ENCODE measurements at places on chromosomes 16 and 17. TPM values are rescaled to one million over a fixed set of nuclear protein-coding genes. Genes with fewer than 3 reads are reported as not detected.
A peak's percentile ranks its signal among the peaks of the same experiment; 100 is the strongest.

Gene RPL19
- polyA plus RNA-seq, result 2,101 TPM

Gene TP53TG3
- not detected for polyA plus RNA-seq

Gene CFAP20
- polyA plus RNA-seq, result 52.8 TPM

Gene MARCHF10
- polyA plus RNA-seq, result 0.10 TPM

- DNase-seq, result no peak
These were observed 842.1 kb downstream of the KCNJ2 start for GRCh38 chr17:71011391-71011790.

DNA sequence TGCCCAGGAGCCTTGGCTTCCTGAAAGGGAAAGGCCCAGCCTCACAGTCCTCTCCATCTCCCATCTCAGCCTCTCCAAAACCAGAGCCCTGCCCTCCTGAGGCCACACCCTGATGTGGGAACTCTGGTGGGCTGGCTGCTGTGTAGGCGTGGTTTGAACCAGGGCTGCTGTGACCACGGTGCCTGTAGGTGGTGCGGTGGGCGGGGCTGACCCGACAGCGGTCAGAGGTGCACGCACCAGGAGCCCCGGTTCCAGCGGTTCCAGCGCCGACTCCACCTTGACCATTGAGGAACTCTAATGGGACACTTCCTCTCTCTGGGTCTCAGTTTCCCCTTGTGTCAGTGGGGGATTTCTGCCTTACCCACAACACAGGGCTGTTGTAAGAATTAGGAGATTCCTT is 2.4 kb downstream of the RAP1GAP2 start:
- DNase-seq, result no peak

DNA sequence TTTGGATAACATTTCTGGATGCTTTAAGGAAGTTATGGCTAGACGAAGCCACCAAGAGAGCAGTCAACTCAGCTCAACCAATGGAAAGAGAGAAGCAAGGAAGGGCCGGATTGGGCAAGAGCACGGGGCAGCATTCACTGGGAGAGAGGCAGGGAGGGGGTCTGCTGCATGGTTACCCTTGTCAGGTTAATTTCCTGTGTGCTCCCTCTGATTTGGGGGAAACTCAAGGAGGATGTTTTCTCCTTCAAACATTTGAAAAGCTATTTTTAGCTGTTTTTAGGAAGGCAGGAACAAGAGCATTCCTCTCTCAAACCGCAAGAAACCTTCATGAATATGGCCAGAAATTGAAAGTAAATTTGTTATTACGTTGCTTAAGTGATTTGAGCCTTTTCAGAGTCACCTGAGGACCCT is 118.5 kb upstream of the ZFHX3 start:
- DNase-seq, result no peak

DNA sequence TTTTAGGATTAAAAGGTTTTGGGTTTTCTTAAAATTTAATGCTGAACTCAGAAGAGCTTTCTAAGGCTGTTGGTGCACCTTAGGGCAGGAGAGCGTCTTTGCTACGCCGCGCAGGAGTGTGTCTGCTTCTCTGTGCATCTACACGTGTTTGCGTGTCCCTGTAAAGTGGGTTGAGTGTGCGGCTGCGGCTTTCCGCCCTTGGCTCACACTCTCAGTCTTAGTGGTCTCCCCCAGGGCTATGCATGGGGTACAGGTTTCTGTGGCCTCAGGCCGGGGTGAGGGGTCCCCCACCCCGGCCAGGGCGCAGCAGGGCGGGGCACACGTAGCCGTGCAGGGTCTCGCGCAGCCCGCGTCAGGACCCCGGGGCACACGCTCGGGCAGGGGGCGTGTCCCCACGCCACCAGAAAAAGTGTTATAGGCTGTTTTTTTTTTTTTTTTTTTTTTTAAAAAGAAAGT is 727 bp upstream of the TENT4B start:
- DNase-seq, result no peak

DNA sequence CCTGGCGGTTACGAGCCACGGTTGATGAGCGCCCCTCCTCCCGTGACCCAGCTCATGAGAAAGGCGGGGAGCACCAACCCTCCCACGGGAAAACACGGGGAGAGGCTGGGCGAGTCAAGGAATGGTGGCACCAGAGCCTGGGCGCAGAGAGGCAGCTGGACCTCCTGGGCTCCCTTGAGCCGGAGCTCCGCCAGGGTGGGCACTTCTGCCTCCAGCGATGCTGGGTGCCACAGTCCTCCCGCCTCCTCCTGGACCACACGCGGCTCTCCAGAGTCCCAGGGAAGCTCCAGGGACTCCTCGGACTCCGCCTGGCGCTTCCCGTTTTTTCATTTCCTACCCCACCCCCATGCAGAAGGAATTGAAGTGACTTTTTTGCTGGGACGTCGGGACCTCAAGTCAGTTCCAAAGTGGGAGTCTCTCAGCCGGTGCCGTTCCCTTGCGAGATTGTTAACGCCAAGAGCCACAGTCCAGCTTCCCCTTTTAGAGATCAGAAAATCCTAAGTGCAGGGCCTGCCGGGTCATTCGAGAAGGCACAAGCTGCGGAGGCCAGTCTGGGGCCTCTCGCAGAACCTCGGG is 6.6 kb upstream of the CBX8 start:
- no peak for DNase-seq

DNA sequence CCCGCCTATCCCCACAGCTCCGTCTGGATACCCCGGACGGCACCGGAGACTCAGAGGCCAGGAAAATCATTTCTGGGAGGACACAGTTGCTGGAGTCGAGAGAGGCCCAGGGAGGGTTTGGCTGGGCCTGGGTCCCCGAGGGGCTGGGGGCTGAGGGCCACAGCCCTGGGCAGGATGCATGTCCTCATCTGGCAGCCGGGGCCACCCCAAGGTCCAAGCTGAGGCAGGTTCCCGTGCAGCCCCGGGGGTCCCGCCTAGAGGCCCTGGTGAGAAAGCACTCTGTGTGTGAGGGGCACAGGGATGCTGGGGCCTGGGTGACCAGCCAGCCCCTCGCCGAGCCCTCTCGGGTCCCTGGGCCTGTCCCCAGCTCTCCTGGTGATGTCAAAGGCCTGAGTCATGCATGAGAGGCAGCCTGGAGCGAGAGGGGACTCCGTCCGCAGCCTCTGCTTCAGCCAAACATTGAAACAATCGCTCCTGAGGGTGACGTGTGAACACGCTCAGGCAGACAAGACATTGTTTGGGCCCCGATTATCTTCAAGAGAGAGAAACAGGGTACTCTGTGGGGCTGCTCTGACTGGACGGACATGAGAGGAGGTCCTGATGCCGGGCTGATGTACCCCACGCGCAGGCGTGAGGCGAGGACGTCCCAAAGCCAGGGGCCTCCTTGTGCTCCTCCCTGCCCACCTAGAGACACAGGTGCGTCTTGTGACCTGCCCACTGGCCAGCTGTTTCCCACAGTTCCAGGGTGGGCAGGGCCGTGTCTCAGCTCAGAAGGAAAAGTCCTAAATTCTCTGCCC is 25.8 kb upstream of the C1QTNF8 start:
- DNase-seq, result no peak

GRCh38 chr16:878072-878784 is 77.7 kb upstream of the GNG13 start:
- DNase-seq, result peak; percentile 35

GRCh38 chr16:85674828-85675227 is 13.9 kb downstream of the GINS2 start:
- no peak for DNase-seq

DNA sequence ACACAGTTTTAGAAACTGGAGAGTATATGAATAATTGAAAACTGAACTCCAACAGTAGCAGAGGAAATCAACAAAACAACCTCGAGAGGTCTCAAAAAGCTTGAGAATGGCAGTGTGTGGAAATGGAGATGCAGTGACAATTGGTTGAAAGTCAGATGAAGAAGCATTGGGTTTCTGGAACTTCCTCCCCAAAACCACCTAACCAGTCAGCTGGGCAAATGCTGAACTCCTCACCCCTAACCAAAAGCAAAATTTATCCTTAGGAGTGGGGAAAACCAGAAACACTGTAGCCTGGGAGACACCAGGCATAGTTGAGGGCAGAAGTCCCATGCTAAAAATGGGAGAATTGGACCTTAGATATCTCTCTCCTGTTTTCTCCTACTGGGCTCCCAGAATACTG is 109.9 kb downstream of the TANC2 start:
- peak; percentile 8 for DNase-seq

DNA sequence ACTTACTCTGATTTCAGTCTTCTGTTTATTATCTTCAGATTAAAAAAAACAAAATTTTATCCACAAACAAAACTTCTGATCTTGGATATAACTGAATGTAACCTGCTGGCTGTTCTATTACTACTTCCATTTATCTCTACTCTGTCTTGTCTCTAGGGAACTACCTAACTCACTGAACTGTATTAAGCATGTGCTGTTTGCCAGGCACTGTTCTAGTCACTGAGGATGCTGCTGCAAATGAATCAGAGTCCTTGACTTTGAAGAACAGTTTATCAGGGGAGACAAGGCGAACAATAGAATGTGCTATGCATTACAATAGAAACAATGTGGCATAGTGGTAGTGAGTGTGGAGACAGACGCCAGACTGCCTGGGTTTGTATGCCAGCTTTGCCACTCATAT is 2.3 kb upstream of the ANKRD40 start:
- DNase-seq, result no peak

GRCh38 chr16:69554495-69554894 is 11.3 kb upstream of the NFAT5 start:
- DNase-seq, result no peak

DNA sequence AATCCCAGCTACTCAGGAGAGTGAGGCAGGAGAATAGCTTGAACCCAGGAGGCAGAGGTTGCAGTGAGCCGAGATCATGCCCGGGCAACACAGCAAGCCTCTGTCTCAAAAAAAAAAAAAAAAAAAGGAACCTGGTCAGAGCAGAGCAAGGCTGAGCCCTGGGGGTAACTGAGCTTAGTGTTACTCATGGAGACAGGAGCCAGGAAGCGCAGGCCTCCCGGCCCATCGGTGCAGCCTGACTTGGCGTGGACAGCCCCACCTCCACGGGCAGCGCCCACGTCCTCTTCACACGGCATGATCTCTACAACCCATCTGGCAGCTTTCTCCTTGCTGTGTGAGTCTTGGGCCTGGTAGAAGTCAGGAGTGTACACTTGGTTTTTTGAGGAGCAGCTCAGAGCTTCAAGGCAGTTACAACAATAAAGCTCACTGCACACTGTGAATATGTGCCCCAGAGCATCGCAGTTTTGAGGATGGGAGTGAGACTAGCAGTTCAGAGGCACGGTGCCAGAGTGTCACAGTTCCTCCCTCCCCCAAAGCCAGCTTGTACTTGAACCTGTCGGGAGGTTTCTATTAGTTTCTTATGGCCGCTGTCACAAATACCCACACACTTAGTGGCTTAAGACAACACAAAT is 129.9 kb downstream of the RAP1GAP2 start:
- DNase-seq, result peak; percentile 57

DNA sequence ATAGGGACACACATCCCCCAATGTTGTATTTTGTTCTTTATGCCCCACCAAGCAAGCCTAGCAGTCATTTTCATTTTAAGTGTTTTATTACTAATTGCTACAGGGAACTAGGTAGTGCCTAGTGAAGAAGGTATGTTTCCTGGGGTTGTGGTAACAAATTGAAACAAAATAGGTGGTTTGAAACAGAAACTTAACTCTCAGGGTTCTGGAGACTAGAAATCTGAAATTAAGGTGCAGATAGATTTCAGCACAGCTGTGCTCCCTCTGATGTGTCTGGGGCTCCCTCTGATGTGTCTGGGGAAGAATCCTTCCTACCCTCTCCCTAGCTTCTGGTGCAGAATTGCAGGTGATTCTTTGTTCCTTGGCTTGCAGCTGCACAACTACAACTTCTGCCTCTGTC is 390.1 kb downstream of the ZFHX3 start:
- DNase-seq, result no peak

GRCh38 chr16:89696670-89697128 is 4.8 kb downstream of the SPATA2L start:
- no peak for DNase-seq

DNA sequence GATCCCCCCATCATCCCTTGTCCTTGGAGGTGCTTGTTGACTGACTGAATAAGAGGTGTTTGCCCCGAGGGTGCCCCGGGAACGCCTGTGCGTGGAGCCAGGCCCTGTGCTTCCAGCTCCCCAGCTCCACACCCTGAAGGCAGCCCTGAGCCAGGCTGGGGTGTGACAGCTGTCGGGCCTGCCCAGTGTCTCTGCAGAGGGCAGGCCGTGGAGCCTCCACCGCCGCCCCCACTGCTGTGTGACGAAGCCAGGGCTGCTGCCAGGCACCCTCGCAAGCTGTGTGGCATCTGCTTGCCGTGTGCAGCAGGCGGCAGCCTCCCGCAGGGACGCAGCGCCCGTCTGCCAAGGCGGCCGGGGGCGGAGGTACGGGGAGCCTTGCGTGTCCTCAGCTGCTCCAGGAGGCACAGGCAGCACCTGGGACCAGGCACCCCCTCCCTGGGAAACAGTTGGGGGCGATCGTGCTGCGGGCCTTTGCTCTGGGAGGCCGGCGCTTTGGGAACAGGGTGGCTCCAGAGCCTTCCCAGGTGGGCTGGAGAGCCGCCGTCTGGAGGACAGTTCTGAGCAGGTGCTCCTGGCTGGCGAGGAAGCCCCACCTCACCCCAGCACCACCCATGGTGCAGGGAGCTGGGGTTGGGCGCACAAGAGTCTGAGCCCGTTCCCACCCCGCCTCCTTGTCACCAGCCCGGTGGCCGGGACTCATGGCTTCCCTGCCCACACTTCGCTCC is 26.6 kb downstream of the GSE1 start:
- no peak for DNase-seq

Measured in IMR-90 (cell line).